ENCODE measurements at places on chromosomes 7 and 10. TPM values are rescaled to one million over a fixed set of nuclear protein-coding genes. Genes with fewer than 3 reads are reported as not detected.

- no peak for DNase-seq
These were observed 25.9 kb downstream of the LMOD2 start for GRCh38 chr7:123681561-123681960.

- DNase-seq: no peak
These were observed 4.0 kb downstream of the CYREN start for GRCh38 chr7:135166338-135166990.

GRCh38 chr7:50807026-50807730 is 24.5 kb upstream of the GRB10 start:
- DNase-seq: no peak

- no peak for DNase-seq
These were observed 15.7 kb downstream of the DNAJB6 start for GRCh38 chr7:157352516-157352915.

- no peak for DNase-seq
These were observed 9.7 kb downstream of the CACUL1 start for GRCh38 chr10:118745056-118745455.

DNA sequence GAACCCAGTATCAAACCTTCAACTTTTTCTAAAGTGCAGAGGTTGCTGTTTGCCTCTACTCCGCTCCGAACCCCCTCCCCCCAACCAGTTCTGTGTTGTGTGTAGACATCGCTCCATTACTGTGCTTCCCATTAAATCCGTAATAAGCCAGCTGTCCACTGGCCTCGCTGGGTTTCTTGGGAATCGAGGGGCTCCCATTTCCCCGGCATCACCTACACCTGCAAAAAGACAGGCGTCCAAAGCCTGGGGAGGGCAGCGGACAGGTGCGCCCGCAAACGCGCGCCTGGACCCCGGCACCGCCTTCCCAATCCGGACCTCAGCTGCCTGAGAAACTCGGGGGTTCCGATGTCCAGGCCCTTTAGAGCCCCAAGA is 631 bp downstream of the RTKN2 start:
- DNase-seq: no peak

DNA sequence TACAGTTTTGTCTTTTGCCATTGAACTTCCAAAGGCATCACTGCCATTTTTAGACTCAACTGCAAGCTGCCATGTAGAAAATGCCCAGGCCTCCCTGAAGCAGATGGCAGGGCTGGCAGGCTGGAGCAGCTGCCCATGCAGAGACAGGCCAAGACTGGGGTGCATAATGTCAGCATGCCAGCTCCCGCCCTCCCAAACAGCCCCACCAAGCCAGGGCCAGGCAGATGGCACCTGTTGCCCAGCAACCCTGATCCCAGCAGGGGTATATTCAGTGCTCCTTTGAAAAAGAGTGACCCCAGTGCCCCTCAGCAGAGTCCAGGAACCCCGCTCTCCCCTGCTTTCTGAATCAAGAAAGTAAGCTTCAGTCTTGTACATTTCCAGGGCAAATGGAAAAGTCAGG is 32.6 kb downstream of the VSTM4 start:
- no peak for DNase-seq

DNA sequence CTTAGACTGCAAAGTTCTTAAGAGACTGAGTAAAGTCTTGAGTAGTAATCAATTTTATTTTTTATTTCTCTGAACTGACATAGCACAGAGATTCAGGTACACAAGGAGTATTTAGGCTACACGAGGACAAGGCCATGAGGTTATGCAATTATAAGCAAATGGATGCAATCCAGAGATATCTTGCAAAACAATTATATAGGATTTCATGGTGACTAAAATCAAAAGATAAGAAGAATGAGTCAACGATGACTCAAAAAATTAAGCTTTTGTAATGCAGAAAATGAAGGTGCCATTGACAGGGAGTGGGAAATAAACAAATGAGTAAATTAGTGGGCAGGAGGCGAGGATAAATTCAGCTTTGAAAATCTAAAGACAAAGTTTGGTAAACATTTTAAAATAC is 66.7 kb upstream of the MYO3A start:
- no peak for DNase-seq

DNA sequence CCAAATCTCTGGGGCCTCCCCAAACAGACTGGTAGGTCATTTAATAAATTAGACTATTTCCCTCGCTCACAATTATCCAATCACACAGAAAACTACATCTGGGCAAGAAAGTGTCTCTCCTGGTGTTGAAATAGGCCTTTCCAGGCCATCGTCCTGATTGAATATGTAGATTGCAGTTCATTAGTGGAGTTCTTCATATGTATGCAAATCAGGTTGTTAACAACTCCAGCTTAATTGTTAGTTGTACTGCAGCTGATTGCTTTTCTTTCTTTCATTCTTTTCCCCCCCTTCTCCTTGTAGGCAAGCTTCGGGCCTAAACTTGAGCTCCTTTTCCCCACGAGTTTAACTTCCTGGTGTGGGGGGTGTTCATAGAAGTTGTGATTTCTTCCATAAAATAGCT is 359.1 kb upstream of the GALNT17 start:
- DNase-seq: no peak

GRCh38 chr10:44116474-44116873 is 268.4 kb downstream of the CXCL12 start:
- no peak for DNase-seq

DNA sequence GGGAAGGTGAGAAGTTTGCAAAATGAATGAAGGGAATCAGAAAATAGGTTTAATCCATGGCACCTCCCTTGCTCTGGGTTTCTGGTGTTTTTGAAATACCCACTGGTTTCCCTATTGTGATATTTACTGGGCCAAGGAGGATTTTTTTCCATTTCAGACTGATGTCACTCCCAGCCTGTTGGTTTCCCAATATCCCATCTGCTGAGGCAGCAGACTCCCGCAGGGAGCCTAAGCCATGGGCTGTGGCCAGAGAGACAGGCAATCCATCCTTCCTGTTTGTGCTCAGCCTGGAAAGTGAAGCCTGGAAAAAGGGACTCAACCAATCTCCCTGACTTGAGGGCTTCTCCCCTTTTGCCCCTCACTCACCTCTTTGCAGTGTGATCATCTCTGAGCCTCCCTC is 22.8 kb downstream of the FAM107B start:
- peak; percentile 79 for DNase-seq

- no peak for DNase-seq
These were observed 394.6 kb downstream of the SDK1 start for GRCh38 chr7:3695602-3696001.

- DNase-seq: no peak
These were observed 255.0 kb upstream of the PHYHIPL start for GRCh38 chr10:58921421-58921855.

GRCh38 chr7:70389531-70390151 is 742.3 kb upstream of the GALNT17 start:
- DNase-seq: no peak

GRCh38 chr10:86674912-86675311 is 6.6 kb downstream of the LDB3 start:
- no peak for DNase-seq

DNA sequence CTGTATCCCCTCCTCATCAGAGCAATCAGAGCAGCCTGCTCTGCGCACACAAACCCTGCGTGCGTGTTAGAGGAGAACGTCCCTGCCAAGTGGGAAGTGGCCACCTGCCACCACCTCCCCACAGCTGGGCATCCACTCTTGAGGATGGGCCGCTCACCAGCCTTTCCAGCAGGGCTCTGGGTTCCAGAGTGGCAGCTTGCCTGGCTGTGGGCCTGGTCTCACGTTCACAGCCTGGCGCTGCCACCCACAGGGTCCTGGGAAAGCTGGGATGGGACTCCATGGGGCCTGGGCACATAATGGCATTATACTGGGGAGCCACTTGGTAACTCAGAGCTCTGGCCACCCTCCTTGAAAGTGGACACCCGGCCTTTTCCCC is 151.1 kb upstream of the PPP2R2D start:
- DNase-seq: no peak

DNA sequence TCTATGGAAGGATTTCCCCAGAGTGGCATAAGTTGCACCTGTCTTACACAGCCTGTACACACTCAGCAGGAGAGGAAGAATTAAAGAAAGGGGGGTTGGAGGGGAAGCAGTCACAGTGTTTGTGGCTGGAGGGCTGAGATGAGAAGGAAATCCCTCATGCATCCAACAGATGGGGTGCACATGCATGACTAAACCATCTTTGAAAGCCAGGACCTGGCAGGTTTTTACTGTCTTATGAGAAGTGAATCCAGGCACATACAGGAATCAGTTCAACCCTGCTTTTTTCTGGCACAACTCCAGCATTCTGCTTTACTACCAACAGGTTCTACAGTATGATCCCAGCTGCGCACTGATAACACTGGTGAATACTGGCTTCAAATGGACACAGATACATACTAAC is 107.7 kb downstream of the CACNA2D1 start:
- no peak for DNase-seq

GRCh38 chr10:110138197-110138812 is 69.1 kb upstream of the MXI1 start:
- DNase-seq: no peak

- peak; percentile 78 for DNase-seq
These were observed 163.3 kb downstream of the JCAD start for GRCh38 chr10:29896053-29896452.

Gene SH2D4B
- total RNA-seq: not detected

Gene PDIA4
- total RNA-seq: 129 TPM

Gene CDK13
- total RNA-seq: 68.6 TPM

Gene OR6V1
- not detected for total RNA-seq
